ENCODE measurements at places on chromosomes 13 and 19.
A peak's percentile ranks its signal among the peaks of the same experiment; 100 is the strongest.

GRCh38 chr13:67443923-67444322 lies 213.8 kb upstream of the PCDH9 start:
- DNase-seq = no peak

GRCh38 chr13:50198508-50198907 lies 183.3 kb downstream of the KCNRG start:
- DNase-seq = peak; percentile 50

- DNase-seq = no peak
These were observed 269.0 kb downstream of the FGF14 start for GRCh38 chr13:102132777-102133295.

GRCh38 chr13:101150998-101151397 lies 265.3 kb downstream of the NALCN start:
- DNase-seq = peak; percentile 47

DNA sequence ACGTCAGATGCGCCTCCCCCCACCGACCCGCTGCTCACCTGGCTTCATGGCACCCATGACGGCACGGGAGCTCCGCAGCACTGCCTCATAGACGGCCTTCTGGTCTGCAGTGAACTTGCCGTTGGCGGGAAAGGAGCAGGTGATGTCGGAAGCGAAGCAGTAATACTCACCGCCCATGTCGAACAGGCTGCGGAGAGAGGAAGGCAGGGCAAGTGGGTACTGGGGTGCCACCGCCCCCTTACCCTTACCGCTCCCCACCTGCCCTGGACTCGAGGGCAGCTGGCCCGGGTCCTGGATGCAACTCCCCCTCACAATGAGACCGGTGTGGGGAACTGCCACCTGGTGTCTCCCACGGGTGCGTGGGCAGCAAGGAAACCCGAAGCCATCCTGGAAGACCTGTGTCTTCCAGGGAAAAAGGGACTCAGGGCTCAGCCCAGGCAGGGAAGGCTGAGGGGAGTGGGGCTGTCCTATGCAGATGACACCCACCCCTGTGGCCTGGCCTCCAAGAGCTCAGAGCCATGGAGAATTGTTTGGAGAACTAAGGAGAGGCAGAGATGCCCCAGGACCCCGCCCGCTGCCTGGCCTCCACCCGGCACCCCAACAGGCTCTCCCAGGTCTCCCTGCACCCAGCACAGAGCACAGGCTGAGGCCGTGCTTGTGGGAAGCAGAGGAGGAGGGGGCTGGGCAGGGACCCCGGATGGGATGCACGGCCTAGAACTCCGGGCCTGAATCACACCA lies 28.3 kb downstream of the CEBPG start:
- no peak for DNase-seq

- DNase-seq = no peak
These were observed 3.6 kb upstream of the FAM187B start for GRCh38 chr19:35231956-35232645.

DNA sequence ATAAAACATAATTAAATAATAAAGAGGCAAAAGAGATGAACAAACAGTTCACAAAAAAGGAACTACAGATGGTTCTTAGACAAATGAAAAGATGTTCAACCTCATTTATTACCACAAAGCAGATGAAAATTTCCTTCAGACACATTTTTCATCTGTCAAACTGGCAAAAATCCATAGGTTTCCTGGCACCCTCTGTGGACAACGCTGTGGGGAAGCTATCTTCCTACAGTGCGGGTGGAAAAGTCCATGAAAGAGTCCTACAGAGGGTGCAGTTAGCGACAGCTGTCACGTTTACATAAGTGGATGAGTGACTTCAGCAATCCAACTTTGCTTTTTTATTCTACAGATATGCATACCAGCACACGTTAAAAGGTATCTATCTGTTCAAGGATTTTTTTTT lies 30.3 kb upstream of the PDCD5 start:
- no peak for DNase-seq

DNA sequence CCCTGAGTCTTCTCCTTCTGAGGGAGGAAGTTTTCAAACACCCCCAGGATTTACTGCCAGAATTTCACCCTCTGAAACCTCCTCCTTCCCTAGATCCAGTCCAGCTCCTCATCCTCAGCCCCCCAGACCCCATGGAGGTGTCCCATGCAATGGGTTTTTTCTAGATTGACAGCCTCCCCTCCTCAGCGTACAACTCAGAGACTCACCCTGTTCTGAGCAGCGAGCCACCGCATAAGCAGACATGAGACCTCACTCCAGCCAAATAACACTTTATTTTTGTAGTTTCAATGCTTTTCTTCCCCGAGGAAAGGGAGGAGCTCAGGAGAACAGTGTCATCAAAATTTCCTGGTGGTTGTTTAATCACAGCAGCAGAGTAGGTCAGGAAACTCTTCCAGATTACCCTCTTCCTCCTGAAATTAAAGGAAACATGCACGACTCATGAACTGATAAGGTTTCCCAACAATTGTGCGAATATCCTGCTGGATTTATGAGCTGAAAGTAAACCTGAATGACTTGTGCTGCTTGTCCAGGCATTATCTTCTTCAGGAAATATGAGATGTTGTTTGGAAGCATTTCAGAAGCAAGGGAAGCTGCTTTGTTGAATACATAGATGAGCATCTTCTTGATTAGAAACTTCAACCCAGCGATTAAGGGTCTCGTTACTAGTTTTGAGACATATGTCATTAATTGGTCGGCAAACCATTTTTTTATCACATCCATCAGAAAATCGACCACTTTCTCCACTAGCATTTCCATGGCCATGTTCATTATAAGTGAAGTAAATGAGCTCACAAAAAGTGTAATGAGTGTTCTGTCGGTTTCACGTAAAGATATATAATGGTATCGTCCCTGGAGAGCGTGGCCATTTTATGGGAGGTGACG lies 36.2 kb downstream of the ERICH4 start:
- no peak for DNase-seq

DNA sequence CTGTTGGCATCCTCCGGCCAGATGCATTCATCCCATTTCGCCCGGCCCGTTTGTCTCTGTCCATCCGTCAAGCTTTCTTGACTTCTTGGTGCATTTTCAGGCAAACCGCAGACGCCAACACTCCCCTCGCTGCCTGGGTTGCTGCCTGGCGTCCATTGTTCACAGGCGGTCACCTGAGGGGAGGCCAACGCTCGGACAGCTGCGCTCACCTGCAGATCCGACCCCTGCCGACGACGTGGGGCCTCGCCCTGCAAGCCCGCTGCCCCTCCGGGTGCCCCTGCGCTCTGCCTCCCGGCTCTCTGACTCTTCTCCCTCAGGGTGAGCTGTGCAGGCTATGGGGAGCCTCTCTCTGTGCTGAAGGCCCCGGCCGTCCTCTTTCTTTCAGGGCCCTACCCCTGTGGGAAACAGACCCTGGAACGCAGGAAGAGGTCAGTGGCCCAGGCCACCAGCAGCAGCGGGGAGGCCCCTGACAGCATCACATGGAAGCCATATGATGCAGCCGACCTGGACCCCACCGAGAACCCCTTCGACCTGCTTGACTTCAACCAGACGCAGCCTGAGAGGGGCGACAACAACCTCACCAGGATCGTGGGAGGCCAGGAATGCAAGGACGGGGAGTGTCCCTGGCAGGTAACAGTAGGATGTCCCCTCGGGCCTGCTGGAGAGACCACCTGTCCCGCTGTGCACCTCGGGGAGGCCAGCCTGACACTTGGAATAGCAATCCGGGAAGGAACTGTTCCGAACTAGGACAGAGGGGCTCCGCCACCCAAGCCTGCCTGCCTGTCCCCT lies 14.8 kb upstream of the PROZ start:
- no peak for DNase-seq

GRCh38 chr19:34480491-34480890 lies 1.1 kb upstream of the WTIP start:
- DNase-seq = no peak

- DNase-seq = no peak
These were observed 18.4 kb downstream of the SBNO2 start for GRCh38 chr19:1155352-1156304.

GRCh38 chr13:44692173-44692713 lies 116.1 kb upstream of the TSC22D1 start:
- peak; percentile 62 for DNase-seq
